Tibial nerve (tissue), 4 donors: ENCODE measurements at places on chromosomes 2 and 18. TPM values are rescaled to one million over a fixed set of nuclear protein-coding genes. Genes with fewer than 3 reads are reported as not detected.

DNA sequence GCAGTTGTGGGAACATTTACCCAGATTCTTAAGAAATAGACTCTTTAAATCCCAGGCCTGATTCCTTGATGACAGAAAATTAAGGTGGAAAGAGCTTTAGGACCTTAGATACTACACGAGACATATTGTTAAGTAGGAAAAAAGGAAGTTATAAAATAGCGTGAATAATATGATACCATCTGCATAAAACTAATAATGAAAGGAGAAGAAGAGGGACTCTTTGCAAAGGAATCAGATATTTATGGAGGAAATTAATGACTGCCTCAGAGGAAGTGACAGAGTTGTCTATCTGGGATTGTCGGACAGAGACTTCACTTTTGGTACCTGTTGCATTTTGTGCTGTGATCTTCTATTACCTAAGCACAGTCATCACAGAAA is 20.8 kb downstream of the APCDD1 start:
- peaks cover 83% of the 10 kb centered on the region for H3K36me3 ChIP-seq
- H3K4me3 ChIP-seq, result no peak overlapping the region
- peak overlapping the region; percentile 2 for H3K27ac ChIP-seq
- no peak for DNase-seq

GRCh38 chr2:110805894-110806452 is 73.6 kb downstream of the ACOXL start:
- H3K27ac ChIP-seq, result no peak overlapping the region
- H3K36me3 ChIP-seq, result no peaks in the 10 kb centered on the region

GRCh38 chr2:32436150-32436549 is 79.3 kb downstream of the BIRC6 start:
- H3K4me3 ChIP-seq, result no peak overlapping the region
- H3K36me3 ChIP-seq, result no peaks in the 10 kb centered on the region
- no peak for DNase-seq
- H3K27ac ChIP-seq, result no peak overlapping the region
- no peaks in the 10 kb centered on the region for H3K27me3 ChIP-seq
- H3K4me1 ChIP-seq, result no peaks in the 10 kb centered on the region

DNA sequence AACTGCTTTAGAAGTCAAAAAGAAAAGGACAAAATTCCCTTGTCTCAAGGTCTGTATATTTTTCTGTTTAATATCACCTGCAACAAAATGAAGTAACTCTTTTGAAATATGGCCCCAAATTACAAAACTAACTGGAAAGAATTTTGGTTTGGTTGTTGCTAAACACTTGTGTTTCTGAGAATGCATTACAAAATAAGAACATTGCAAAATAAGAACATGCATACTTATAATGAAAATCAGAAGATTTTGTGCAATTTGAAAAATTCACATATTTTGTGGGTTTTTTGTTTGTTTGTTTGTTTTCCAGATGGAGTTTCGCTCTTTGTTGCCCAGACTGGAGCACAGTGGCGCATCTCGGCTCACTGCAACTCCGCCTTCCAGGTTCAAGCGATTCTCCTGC is 21.8 kb downstream of the NDUFB3 start:
- no peak overlapping the region for H3K27ac ChIP-seq
- no peaks in the 10 kb centered on the region for H3K4me1 ChIP-seq
- H3K36me3 ChIP-seq, result peaks cover 27% of the 10 kb centered on the region
- H3K27me3 ChIP-seq, result no peaks in the 10 kb centered on the region

DNA sequence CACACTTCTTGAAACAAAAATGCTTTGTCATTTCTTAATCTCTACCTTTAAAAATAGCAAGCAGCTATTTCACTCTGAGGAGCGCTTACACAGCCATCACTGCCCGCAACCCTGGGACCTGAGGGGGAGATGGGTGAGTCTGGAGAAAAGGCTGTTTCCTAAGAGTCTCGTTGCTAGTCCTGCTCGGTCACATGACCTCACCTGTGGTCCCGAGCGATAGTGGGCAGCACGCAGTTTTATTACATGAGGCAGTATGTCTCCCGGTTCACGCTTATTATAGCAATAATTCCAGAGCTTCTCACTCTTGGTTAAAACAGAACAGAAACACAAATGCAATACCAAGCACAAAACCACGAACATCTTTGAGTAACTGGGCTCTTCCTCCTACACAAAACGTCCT is 105.3 kb downstream of the ZNF516 start:
- peaks cover 15% of the 10 kb centered on the region for H3K4me1 ChIP-seq
- no peak overlapping the region for H3K4me3 ChIP-seq
- no peak for DNase-seq
- H3K27me3 ChIP-seq, result no peaks in the 10 kb centered on the region
- peaks cover 6% of the 10 kb centered on the region for H3K36me3 ChIP-seq

DNA sequence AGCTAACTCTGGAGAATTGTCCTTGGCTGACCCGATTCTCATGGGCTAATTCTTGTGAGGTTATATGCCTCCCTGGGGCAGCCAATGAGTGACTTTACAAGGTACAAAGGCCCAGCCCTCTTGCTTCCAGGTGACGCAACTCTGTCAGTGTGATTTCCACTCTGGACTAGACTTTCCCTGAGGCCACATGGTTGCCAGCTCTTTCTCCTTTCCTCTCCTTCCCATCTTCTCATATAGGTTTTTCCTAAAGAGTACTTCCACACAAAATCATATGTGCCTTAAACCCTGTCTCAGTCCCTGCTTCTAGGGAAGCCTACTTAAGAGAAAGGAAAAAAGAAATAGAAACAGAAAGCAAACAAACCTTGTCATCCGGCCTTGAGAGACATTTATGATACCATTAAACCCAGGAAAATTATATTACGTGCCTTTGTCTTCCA is 226.2 kb upstream of the ZSWIM2 start:
- DNase-seq, result no peak
- no peaks in the 10 kb centered on the region for H3K27me3 ChIP-seq
- H3K27ac ChIP-seq, result no peak overlapping the region

GRCh38 chr2:47015206-47015605 is 99.6 kb upstream of the MCFD2 start:
- no peak overlapping the region for H3K4me3 ChIP-seq
- no peak for DNase-seq
- H3K27me3 ChIP-seq, result no peaks in the 10 kb centered on the region
- H3K27ac ChIP-seq, result peak overlapping the region; percentile 39
- H3K4me1 ChIP-seq, result peaks cover 54% of the 10 kb centered on the region

The GRHL1 gene
- total RNA-seq, result 4.2 TPM

The CXCR4 gene
- total RNA-seq, result 21.3 TPM

The CPO gene
- total RNA-seq, result 0.39 TPM

The CLEC4F gene
- not detected for total RNA-seq

The TGIF1 gene
- 59.2 TPM for total RNA-seq

The MOGAT1 gene
- not detected for total RNA-seq

The KCNG3 gene
- total RNA-seq, result 6.6 TPM
